ENCODE measurements at places on chromosomes 11 and 22.

DNA sequence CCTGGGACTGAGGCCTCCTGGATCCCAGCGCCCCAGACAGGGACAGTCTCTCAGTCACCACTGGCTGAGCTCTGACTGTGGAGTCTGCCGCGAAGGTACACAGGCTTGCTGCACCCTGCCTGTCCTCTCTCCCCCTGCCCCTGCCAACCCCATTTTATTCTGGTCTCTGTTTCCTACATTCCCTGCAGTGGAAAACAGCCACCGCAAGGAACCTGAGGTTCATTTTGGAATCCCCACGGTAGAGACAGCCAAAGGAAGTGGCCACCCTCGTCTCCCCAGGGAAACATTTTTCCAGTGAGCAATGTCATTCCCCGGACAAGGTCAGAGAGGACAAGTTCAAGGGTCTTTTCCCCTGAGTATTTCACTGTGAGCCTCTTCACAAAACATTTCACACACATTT is 56.6 kb downstream of the FBXO7 start:
- no peak for DNase-seq

DNA sequence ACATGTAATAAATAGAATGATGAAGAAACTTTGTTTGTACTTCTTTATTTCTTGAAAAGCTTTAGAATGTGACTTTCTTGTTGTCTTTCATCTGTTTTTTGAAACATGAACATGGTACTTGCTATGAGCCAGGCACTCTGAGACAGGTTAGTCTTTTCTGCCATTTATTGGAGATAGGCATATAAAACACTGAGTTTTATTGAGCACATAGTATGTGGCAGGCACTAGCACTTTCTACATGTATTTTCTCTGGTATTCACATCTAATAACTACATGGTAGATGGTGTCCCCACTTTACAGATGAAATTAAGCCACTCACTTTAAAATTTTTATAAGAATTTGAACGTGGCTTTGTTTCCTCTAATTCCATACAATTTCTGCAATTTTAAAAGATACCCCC is 7.7 kb upstream of the ANKRD42 start:
- DNase-seq, result no peak

DNA sequence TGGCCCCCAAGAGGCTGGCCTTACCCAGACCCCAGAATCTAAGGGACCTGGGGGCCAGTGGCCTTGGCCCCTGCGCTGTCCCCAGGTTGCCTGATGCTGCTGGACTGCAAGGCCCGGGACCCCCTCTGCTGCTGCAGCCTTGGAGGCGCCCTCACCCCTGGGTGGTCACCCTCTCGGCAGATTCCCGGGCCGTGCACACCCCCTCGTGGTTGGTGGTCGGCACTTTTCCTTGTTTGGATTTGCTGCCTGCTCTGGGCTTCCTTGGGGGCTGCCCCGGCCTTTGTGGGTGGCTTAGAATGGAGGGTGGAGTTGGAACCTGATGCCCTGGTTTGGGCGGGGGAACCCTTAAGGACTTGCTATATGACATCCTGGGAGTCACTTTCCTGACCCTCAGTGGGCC is 5.3 kb downstream of the RIN1 start:
- DNase-seq, result no peak

DNA sequence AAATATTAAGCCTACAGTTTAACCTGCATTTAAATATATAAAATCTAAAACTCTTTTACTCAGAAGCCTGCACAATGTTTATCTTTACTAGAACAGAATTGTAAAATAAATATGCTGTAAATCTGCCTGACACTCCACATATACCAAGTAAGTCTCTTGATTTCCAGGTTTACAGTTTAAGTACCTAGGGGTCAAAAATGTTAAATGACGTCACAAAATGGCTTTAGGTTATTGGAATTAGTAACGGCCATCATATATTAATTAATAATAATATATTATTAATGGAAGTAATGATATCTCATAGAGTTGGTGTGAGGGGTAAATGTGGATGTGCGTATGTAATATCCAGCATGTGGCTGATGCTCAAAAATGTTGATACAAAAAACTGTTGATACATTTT is 114.8 kb upstream of the ANO5 start:
- no peak for DNase-seq

GRCh38 chr11:44711787-44712608 is 14.8 kb upstream of the TSPAN18 start:
- DNase-seq, result peak; percentile 91

DNA sequence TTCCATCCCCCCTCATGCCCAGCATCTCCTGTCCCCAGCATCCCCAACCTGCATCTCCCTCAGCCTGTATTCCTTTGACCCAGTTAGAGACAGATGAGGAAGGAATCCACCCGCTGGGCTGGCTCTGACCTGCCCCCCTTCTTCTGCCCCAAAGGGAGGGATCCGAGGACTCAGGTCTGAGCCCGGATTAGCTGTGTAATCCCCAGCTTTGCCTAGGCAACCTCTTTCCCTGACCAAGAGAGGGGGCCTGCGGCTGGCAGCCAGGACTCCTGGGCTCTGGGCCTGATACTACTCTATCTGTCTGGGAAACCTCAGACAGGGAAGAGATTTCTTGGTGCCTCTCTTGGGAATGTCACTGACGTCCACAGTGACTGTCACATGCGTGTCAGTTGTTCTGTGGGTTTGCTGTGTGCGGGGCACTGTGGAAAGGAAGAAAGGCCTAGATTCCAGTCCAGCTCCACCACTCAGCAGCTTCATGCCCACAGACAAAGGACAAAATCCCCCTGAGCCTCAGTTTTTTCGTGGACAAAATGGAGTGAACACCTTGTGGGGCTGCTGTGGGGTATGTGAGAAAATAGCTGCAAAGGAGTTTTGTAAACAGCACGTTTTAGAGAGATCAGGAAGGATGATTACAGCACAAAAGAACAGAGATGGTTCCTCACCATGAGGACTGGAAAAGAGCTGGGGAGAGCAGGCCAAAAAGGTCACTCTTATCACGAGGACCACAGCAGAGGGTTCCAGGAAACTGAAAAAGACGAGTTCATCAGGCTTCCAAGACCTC is 1.3 kb upstream of the NDUFV1 start:
- DNase-seq, result no peak

DNA sequence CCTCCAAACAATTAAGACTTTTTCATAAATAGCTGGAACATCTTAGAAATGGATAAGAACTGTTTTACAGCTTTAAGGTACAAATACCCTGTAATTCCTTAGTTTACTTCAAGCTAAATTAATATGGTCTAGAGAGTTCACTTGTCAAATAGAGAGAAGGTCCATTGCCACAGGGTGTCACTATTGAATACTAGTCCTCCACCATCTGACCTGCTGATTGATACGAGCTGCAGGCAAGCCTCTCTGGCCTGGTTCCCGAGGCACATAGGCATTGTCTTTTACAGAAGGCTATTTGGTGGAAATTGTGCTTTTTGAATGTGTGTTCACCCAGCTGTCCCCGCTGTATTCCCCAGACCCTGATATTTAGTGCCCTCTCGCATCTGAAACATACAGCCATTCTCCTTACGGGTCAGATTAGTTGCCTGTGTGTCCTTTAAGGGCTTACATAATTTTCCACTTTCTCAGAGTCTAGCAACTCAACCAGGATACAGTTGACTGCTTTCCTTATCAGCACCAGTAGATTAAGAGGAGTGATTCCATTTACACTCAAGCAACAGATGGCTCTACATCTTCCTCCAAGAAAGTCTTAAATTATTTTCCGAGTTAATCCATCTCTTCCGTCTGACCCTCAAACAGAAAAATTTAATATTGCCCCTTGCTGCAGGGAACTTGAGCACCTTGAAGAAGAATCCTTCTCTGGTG is 788.8 kb upstream of the FAT3 start:
- DNase-seq, result no peak

- no peak for DNase-seq
Measured at GRCh38 chr22:32494971-32495370, 20.4 kb downstream of the FBXO7 start.
